ENCODE measurements at places on chromosomes 11 and 22.

DNA sequence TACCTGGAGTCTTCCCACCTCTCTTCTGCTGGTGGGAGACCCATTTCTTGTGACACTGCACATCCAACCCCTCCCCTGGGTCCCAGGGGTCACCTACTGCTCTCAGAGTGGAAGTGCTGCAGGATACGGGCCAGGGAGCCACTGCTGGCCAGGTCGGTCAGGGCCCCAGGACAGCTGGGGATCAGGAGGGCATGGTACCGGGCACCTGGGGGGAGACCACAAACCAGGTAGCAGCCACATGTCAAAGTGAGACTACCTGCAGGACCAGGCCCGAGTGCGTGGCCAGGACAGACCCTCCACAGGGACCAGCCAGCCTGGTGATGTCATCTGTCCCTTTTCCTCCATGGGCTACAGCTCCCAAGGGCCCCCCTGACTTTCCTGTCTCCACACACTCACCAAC lies 3.9 kb downstream of the GATD1 start:
- no peak for DNase-seq

DNA sequence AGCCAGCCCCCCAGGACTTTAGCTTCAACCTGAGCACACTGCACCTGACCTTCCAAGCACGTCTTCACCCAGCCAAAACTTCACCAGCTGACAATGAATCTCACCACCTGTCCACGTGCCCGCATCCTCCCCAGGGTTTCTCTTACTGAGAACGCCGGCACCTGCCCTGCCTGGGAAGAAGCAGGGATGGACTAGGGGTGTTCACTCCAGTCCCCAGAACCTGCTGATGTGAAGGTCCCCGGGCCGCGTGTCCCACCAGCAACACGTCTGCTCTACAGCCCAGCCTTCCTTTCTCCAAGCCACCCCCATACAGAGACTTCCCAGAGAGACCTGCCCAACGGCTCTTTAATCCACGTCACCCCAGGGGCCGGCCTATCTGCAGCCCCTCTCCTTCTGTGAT lies 12.8 kb downstream of the CPT1A start:
- DNase-seq, result peak; percentile 65

GRCh38 chr11:65851811-65852507 lies 6.0 kb downstream of the CFL1 start:
- DNase-seq, result no peak

GRCh38 chr22:46881373-46882118 lies 119.1 kb downstream of the TBC1D22A start:
- no peak for DNase-seq

DNA sequence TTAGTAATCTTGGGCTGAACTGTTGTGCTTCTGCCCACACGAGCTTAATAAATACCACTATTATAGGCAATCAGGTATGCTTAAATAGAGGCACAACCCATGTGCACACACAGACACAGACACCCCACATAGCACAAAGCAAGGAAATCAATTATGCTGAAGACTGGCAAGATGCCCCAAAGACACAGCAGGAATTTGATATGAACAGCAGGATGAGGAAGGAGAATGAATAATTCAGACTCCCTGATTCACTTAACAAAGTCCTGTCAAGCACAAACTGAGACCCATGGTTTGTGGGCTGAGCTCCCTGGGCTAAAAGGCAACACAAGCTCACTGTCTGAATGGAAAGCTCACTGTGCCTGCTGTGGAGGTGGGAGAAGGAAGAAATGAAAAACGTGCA lies 42.5 kb downstream of the RBFOX2 start:
- no peak for DNase-seq

- no peak for DNase-seq
These were observed 64.9 kb downstream of the NECTIN1 start for GRCh38 chr11:119664063-119664572.

- no peak for DNase-seq
These were observed 75.5 kb downstream of the ENTHD1 start for GRCh38 chr22:39818094-39818493.

DNA sequence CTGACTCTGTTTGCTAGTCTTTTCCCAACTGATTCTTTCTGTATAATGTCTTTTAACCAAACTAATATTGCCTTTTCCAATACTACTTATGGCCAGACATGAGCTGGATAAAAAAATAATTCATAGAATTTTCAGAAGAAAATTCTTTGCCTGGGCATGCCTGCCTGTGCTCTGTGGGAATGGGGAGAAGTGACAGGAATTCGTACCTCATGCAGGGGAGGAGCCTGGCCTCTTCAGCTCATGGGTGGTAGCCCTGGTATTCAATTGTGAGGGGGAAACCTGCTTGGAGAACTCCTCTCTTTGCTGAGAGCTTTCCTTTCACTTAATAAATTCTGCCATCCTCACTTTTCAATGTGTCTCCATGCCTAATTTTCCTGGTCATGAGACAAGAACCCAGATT lies 928.8 kb downstream of the FAM181B start:
- DNase-seq, result no peak

GRCh38 chr11:120056301-120057027 lies 81.4 kb downstream of the TRIM29 start:
- no peak for DNase-seq

DNA sequence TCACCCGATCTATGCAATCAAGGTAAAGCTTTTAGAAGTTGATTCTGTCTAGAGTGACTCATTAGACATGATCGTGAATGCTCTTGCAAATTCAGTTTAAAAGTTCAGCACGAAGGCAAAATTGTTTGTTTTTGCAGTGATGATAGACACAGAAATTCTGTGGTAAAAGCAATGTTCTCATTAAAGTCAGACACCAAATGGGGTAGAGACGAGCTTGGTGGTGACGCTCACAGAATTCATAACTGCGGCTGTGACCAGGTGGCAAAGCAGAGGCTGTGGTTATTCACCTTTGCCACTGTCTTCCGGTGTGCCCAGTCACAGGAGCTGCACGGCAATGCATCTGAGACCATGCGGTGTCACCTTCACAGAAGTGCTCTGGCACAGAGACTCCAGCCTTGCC lies 83.4 kb downstream of the WNT7B start:
- no peak for DNase-seq

DNA sequence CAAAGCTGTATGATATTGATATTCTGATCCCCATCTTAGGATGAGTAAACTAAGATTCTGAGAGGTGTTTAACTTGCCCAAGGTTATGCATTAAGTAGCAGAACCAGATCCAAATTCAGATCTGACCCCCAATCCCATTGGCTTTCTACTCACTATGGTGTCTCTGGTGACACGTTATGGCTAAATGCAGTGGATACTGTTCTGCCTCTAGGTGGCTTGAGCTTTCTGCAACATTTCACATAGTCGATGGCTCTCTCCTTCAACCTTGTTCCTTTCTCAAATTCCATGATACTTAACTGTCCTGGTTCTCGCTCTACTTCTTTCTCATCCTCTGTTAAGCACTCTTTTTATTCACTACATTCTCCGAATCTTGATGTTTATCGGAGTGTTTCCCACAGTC lies 9.4 kb downstream of the C11orf97 start:
- peak; percentile 60 for DNase-seq

DNA sequence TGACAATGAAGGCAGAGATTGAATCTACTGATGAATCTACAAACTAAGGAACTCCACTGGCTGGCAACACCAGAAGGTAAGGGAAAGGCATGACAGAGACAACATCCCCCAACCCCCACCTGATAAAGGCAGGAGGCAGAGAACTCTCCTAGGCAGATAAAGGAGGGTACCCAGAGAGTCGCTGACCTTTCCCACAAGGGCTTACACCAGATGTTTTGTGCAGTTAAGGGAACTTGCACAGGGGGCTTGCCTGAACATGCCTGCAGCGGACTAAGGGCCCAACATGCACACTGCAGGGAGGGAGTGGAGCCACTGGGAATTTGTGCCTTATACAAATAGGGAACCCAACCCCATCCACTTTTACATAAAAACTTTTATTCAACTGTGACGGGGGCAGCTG lies 1996.9 kb upstream of the RAG2 start:
- DNase-seq, result peak; percentile 52

GRCh38 chr11:15215005-15215404 lies 100.3 kb downstream of the INSC start:
- DNase-seq, result no peak

GRCh38 chr11:103043826-103044678 lies 47.9 kb downstream of the DCUN1D5 start:
- no peak for DNase-seq

DNA sequence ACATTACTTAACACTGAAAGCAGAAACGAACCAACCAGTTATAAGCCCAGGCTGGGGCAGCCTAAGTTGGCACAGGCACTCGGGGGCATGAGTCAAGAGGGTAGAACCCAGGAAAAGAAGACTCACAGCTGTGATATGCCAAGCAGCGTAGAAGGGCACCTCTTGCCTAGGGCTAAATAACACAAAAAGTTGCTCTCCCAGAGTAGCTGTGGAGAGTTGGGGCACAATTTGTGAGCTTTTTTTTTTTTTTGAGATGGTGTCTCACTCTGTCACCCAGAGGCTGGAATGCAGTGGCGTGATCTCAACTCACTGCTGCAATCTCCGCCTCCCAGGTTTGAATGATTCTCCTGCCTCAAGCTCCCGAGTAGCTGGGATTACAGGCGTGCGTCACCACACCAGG lies 8.8 kb downstream of the CLMP start:
- DNase-seq, result no peak

GRCh38 chr11:96114178-96115064 lies 190.5 kb upstream of the MTMR2 start:
- no peak for DNase-seq

GRCh38 chr11:61019037-61019831 lies 47.8 kb downstream of the CD6 start:
- DNase-seq, result no peak

- no peak for DNase-seq
These were observed 3.9 kb downstream of the TOLLIP start for GRCh38 chr11:1305501-1306056.

DNA sequence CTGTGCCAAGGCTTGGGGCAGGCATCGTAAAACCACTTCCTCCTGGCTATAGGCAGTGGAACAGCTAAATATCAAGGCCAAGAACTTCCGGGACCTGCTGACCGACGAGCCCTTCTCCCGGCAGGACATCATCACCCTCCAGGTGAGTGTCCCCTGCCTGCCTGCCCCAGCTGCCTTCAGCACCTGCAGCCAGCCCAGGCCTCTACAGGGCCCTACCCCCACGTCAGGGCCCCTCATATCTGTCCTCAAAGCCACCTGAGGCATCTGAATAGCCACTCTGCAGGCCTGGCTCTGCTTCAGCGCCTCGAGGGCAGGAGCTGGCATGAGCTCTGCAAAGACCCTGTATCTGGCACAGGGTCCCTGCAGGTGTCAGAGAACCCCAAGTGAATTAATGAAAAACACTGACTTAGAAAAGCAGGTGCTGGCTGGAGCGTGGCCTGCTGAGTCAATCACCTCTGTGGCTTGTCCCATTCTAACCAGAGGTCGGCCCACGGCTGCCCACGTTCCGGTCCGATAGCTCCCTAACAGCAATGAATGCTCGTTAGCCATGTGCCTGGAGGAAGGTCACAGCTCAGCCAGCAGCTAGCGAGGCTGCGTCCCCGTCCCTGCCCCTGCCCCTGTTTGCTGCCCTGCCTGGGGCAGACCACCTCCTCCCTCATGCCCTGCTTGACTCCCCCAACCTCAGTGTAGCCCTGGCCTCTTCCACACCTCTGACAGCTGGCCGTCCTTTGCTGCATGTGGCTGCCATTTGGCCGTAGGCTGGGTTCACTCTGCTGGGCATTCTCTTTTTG lies 16.8 kb downstream of the PPIL2 start:
- DNase-seq, result no peak

GRCh38 chr22:36252754-36253522 lies at the start of gene APOL1:
TSS of gene APOL1 (plus strand) at chr22:36253133. CDS start at chr22:36254956, 1,823 bp downstream.
- DNase-seq, result peak; percentile 76

GRCh38 chr22:39129081-39129480 lies 23.4 kb downstream of the CBX7 start:
- no peak for DNase-seq

DNA sequence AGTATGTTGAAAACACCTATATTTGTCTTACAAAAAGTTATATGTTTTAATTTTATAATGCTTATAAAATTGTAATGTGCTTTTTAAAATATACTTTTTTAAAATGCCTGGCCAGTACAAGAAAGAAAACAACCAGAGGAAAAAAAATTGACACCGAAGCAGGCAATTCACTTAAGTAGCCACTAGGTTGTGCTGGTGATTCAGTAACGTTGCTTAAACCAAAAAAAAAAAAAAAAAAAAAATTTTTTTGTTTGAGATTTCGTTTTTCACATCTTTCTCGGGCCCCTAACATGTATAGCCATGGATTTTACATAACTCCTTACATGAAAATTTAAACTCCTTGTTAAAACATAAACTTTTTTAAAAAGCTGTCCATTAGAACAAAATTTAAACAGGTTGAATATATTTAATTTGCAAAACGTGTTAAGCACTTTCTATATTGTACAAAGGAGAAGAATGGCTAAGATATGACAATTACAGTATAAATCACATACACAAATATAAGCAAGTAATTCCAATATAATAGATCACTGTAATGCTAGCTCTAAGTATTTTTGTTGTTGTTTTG lies 9.2 kb downstream of the OR8B4 start:
- peak; percentile 72 for DNase-seq

DNA sequence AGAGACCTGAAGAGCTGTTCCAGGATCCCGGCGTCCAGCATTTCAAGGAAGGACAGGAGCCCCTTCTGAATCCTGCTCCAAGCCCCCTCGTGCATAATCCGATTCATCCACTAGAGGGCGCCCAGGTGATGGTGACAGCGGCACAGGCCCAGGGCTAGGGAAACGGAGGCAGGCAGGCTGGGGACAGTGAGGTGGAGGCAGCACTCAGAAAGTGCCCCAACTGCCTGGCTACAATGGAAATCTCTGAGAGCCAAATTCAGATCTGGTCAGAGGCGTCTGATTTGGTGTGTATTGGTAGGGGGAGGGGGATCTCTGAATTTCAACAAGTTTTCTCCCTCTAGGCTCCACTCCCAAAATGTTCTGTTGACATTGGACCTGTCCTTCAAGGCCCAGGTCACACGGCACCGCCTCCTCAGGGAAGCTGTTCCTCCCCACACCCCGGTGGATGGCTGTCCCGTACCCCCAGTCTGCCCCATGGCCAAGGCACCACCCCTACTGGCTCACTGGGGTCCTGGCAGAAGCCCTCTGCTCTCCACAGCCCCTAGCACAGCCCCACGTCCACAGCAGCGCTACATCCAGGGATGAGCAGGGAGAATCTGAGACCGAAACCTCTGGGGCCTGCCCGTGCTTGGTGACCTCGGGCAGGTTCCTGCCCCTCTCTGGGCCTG lies 142.9 kb downstream of the CRYBB2 start:
- peak; percentile 73 for DNase-seq

DNA sequence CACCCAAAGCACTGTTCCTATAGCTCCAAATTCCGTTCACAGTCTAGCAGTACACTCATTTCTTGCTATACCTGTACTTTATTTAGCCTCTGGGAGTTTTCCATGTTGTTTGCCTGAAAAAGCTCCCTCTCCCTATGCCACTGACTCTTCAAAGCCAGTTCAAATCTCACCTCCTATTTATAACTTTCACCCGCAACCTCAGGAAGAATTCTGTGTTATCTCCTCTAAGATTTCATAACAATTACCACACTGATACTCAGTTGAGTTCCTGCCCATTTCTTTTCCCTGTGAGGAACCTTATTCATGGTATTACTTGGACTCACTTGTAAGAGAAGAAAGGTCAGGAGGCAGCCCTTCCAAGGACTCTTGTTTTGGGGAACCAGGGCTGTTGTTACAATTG lies 25.2 kb downstream of the GDPD4 start:
- DNase-seq, result no peak

- peak; percentile 48 for DNase-seq
These were observed 187.8 kb downstream of the MIAT start for GRCh38 chr22:26845021-26845743.

GRCh38 chr11:115170133-115170815 lies 333.9 kb downstream of the CADM1 start:
- DNase-seq, result peak; percentile 58

Data from hematopoietic multipotent progenitor cell treated with erythropoietin and hydrocortisone succinate and interleukin-3 and kit ligand, for 4 days (in vitro differentiated cells).